Sigmoid colon (tissue), 7 donors: ENCODE measurements at places on chromosomes 3 and 15. TPM values are rescaled to one million over a fixed set of nuclear protein-coding genes. Genes with fewer than 3 reads are reported as not detected.

- no peak for DNase-seq
Observed at GRCh38 chr3:43909149-43909548, 218.4 kb downstream of the ABHD5 start.

DNA sequence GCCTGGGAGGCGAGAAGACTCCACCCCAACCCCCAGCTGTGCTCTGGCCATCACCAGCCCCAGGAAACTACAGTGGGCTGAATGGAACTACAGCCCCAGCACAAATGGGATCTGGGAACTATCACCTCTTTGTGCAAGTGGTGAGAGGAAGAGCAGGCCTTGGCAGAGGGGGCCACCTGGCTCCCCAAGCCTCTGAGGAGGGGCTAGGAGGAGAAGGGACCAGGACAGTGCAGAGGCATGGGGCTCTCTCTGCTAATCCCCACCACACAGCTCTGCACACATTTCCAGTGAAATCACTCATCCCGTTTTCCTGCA lies 31.6 kb downstream of the KY start:
- no peak for DNase-seq

DNA sequence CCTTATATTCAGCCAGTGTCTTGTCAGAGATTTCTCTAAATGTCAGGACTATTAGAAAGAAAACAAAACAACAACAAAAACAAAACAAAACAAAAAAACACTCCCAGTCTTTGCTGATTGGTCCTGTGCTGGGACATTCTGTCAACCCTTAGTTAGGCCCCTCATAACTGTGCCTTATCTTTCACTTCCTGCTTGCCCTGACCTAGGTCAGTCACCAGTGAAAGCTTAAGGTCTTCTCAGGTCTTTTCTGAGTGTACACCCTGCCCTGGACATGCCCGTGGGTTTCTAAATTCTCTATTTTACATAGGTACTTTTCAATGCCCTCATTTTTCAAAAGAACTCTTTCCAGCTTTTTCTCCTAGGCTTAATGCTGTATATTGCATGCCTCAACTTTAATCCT lies 454.1 kb downstream of the GRM7 start:
- no peak for DNase-seq

DNA sequence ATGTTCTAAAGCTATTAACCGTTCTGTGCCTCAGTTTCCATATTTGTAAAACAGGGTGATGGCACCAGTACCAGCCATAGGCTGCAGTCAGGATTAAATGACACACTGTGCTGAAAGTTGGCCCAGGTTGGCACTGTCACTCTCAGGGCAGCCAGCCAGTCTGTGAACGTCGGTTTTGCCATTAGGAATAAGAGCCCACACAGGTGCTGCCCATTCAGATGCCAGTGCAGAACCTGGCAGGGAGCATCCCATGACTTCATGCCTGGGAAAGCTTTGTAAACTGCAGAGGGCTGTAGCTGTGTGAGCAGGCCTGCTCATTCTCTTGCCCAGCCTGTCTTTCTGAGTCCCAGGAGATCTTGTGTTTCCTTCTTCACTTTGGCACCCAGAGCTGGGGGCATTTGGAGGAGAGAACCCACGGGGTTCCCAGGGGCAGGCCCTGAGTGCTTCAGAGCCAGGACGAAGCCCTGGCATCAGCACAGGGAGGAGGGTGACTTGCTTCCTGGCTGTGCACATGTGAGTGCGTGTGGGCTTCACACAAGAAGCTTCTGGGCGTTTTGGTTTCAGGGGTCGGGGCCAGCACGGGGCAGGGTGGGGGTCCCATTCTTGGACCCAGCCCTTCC lies 46.9 kb downstream of the ZNF710 start:
- DNase-seq = no peak

DNA sequence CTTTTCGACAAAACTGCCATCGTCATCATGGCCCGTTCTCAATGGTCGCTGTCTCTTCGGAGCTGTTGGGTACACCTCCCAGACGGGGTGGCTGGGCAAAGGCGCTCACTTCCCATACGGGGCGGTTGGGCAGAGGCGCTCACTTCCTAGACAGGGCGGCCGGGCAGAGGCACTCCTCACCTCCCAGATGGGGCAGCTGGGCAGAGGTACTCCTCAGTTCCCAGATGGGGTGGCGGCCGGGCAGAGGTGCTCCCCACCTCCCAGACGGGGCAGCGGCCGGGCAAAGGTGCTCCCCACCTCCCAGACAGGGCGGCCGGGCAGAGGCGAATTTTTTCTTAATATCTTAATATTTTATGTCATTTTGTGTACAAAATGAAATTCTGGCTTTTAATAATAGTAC lies 44.5 kb downstream of the PARP14 start:
- no peak for DNase-seq

GRCh38 chr3:130384476-130385025 lies 39.1 kb downstream of the COL6A5 start:
- no peak for DNase-seq

Gene IP6K1
- total RNA-seq = 29.1 TPM

DNA sequence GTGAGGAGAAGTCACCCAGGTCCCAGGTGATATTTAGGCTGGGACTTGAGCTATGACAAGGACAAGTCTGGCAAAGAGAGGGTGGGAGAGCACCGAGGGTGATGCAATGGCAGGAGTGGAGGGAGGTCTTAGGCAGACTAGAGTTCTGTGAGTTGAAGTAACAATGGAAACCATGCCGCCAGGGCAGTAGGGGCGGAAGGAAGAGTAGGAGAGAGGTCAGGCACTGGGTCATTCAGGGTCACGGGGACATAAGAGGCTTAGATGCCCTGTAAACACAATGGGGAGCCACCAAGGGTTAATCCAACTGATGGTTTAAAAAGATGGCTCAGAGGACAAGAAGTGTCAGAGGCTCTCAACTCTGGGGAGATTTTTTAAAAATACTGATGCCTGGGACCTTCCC lies 199.7 kb upstream of the LRTM1 start:
- no peak for DNase-seq
